ENCODE measurements at places on chromosomes 1 and 21.

- no peak for DNase-seq
These were observed 902 bp downstream of the AP4B1 start for GRCh38 chr1:113903501-113904292.

DNA sequence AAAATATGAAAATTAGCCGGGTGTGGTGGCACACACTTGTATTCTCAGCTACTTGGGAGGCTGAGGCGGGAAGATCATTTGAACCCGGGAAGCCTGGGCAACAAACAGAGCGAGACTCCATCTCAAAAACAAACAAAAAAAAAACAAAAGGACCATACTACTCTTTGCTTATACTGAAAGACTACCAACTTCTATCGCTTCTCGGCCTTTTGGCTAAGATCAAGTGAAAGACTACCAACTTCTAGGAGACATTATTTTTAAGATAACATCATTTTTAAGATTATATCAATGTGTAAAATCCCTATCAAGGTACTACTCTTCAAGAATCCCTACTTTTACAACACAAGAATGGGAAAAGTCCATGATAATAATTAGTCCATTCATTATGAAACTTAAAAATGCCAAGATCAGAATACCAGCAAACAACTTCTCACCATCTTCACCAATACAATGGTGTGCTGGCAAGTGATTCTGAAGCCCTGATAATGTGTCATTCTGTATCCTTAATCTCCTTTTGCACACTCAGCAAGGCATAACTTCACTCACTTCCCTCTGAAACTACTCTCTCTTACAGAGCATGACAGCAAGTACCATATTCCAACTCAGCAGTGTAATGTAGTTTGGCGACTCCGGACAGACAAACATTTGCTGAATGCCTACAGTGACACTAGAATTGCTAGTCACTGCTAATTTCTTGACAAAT is 1.7 kb downstream of the PTP4A2 start:
- DNase-seq = no peak

GRCh38 chr1:43065191-43065590 is 106.5 kb upstream of the SLC2A1 start:
- no peak for DNase-seq

GRCh38 chr1:227465256-227465655 is 98.1 kb upstream of the ZNF678 start:
- DNase-seq = no peak

DNA sequence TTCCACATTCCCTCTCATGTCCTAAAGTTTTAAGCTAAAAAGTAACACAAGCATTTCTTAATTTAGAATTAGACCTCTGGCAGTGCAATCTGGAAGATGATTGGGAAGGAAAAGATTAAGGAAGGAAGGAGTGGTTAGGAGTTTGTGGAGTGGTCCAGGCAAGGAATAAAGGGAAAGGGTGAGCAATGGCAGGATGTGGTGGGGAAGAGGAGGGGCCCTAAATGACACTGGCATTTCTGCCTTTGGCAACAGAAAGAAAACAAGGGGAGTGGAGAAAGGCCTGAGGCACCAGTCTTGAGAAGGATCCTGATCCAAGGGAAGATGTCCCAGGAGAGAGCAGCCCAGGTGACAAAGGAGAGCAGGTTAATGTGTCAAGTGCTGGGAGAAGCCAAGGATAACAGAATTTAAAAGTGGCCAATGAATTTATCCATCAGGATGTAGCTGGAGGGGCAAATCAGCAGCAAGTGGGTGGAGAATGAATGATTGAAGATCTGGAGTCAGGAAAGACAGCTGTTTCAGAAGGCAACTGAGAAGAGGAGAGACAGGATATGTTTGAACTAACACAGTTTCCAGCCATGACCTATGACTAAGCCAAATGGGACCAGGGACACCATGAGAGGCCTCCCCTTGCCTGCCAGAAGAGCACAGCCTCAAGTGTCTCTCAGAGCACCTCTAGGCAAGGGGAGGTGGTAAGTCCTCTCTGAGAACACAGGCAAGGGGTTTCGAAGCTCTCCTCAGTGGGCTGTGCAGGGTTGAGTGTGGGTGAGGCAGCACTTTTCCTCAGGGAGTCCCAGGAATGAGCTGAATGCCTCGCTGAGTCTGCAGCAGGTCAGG is 20.9 kb upstream of the LY9 start:
- no peak for DNase-seq

DNA sequence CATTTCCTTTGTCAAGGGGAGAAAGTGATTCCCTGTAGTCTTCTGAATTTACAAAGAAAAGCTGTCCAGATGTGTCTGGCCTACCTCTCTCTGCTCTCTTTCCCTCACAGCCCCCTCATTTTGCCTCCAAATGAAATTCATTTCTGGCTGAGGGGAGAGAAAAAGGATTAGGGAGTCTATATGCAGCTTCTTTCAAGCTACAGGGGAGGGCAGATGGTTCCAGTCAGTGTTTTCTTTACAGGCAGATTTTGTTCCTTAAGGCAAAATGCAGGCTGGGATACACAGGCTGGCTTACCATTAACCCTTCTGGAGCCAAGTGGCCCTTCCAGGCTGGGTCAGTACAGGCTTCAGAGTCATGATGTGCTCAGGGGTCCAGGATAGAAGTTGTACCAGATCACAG is 198.1 kb upstream of the USP24 start:
- no peak for DNase-seq

DNA sequence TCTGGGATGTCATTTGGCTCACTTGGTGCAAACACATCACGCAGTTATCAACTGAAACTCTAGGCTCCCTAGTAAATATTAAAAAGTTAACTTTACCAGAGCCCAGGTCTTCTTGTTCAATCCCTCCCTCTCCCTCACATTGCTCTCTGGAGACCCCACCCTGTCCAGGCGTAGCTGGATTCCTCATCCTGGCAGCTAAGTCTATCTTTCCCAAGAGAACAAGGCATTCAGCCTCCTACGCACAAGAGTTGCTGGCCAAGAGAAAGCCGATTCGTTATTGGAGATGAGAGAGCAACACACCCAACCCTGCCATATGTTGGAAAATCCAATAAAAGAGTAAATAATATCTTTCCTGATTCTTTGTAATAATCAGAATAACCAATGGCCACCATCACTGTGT is 117.9 kb downstream of the SLC30A10 start:
- no peak for DNase-seq

DNA sequence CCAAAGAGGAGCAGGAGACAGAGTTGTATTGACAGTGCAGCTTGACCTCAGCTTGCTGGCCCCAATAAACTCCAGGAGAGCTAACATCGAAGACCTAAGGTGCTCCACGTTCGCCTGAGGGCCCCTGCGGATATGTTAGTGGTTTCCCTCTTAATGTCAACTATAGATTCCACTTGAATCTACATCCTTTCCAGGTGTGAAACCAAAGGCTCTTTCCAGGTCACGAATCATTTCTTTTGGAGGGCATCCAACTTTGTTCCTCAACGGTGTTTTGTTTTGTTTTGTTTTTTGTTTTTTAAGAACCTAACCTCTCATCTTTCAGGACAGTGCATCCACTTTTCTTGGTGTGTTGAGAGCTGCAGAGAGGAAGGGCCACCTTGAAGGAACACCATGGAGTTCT is 267.6 kb upstream of the SGIP1 start:
- DNase-seq = no peak

DNA sequence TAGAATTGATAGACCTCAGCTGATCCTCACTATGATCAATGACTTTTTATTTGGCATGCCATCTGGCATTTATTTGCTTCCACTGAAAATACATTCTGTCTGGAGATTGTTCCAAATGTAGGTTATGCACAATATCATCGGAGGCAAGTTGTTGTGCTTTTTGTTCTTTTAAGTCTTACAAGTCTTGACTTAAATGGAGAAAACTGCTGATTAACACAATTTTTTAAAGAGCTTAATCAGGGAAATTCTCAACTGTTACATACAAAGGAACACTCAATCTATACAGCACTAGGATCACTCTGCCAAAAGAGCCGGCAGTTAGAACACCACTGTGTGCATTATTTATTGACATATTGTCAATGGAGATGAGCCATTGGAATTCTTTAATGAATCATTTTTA is 19.2 kb downstream of the CYYR1 start:
- no peak for DNase-seq

DNA sequence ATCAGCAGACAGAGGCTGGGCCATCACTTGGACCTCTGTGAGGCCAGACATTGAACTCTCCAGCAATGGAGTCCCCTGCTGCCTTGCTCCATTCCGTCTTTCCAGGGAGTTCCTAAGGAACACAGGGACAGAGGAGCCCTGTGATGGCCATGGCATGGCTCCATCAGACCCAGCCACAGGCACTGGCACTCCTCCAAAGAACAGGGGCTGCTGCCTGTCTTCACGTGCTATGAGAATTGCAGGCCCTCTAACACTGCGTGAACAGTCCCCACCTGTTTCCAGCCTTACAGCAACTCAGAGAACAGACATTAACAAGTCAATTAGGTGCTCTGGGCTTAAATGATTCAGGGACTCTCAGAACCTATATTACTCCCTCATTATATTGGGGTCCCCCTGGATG is 140.8 kb downstream of the ASTN1 start:
- DNase-seq = no peak

GRCh38 chr1:153361480-153362109 is 3.9 kb downstream of the S100A9 start:
- no peak for DNase-seq

- DNase-seq = no peak
These were observed 39.4 kb downstream of the OR10Z1 start for GRCh38 chr1:158644449-158644848.

DNA sequence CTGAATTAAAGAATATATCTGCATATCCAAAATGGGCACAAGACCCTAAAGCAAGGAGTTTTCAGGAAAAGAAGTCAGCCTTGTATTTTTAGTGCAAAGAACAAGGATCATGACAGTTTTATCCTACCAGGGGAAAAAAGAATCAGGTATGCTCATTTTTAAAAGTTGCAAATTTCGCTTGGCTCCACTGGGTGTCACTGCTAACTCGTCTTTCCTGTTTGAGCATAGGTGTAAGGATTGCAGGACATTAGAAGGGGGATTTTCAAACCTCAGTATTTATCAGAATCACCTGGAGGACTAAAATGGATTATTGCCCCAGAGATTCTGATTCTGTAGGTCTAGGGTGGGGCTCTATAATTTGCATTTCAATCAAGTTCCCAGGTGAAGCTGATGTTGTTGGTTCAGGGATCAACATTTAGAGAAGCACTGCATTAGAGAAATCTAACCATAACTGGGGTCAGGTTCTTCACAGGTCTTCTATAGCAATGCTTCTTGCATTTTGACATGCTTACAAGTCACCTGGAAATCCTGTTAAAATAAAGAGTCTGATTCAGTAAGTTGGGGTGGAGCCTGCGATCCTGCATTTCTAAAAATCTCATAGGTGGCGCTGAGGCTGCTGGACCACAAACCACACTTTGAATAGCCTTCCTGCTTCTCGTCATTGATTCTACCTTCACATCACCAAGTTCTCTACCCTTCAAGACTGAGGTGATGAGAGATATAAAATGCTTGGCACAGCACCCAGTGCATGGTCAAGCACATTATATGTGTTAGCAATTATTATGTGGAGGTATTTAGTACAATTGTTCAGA is 39.6 kb downstream of the NUF2 start:
- peak; percentile 9 for DNase-seq

DNA sequence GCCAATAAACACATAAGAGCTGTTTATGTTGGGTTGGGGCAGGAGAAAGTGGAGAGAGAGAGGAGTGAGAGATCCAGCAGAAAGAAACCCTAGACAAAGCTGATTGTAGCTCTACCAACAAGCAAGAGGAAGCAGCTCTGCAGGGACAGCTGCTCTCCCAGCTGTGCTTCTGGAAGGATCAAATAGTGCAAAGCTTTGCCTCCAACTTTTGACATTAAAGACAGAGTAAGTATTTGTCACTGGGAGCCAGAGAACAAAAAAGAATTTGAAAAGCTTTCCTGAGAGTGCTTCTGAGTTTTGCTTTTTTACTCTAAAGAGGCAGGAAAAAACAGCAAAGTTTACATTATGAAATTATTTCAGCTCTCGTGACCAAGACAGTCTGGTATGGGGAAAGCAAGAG is 28.5 kb upstream of the C1orf198 start:
- no peak for DNase-seq

DNA sequence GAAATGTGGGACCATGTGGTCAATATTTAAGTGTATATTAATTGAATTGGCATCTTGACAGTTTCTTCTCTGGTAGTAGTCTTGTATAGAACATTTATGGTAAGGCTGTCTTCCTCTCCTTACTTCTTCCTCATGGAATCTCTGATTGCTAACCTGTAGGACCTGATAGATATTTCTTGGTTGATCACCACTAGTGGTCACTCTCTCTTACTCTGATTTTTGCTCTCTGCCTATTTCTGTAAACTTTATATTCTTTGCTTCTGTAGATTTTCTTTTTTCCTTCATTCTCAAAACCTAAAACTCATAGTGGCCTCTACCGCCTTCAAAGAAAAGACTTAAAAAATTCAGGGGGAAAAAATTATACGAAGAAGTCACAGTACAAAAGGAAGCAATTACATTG is 21.2 kb downstream of the MAST2 start:
- no peak for DNase-seq

DNA sequence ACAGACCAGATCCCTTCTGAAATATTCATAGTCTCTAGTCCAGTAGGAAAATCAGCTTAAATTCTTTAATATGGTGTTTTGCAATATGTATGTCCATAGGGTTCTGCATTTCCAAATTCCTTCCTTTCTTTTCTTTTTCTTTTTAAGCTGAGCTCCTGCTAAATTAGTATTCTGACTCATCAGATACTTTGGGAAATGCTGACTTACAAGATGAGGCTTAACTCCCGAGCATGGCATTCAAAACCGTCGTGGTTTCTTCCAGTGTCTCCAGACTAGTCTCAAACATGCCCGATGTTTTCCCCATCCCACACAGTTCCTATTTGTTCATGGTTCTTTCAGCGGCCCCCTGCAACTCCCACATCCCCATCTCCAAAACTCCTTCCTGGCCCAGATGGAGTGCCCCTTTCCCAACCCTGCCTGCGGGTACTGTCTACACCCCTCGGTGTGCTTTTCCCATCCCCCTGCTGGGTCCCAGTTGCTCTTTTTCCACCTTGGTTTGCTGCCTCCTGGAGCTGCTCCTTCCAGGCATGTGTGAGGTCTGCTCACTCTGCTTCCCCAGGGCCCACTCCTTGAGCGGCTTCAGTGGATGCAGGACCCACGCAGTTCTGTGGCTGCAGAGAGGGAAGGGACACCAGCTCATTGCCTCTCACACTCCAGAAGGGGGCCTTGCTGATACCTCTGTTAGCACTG is 19.5 kb upstream of the ETV3 start:
- DNase-seq = no peak

GRCh38 chr1:4615501-4615900 is 38.9 kb upstream of the AJAP1 start:
- DNase-seq = no peak

- DNase-seq = no peak
These were observed 38.5 kb upstream of the LDLRAP1 start for GRCh38 chr1:25504706-25505595.

GRCh38 chr1:95364546-95364945 is 130.5 kb downstream of the RWDD3 start:
- DNase-seq = no peak

GRCh38 chr1:179217943-179218507 is 11.5 kb downstream of the ABL2 start:
- DNase-seq = no peak

GRCh38 chr1:53521924-53522552 is 62.8 kb downstream of the DMRTB1 start:
- no peak for DNase-seq

GRCh38 chr1:92663775-92664174 is 121.1 kb downstream of the EVI5 start:
- no peak for DNase-seq

- no peak for DNase-seq
These were observed 48.3 kb downstream of the SLC66A1 start for GRCh38 chr1:19360432-19360831.
